NCI-H1105 treated with DMSO at 0.1 percent for 48 hours (cell line): ENCODE measurements at places on chromosomes 4 and X.

DNA sequence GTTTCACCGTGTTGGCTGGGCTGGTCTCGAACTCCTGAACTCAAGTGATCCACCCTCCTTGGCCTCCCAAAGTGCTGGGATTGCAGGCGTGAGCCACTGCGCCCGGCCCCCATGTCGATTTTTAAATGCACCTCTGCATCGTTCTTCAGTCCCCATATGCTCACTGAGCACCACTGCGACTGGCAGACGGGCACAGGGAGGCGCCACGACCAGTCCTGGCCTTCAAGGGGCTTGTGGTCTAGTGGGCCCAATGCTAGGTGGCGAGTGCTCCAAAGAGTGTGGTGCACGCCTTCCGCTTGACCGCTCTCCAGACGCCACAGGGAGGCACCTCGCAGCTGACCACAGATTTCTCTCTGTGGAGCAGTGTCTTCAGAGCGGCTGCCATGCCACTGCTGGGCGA, 11.7 kb upstream of the MSANTD1 start:
- DNase-seq: no peak

GRCh38 chrX:40476958-40477357, 103.8 kb upstream of the ATP6AP2 start:
- DNase-seq: no peak

DNA sequence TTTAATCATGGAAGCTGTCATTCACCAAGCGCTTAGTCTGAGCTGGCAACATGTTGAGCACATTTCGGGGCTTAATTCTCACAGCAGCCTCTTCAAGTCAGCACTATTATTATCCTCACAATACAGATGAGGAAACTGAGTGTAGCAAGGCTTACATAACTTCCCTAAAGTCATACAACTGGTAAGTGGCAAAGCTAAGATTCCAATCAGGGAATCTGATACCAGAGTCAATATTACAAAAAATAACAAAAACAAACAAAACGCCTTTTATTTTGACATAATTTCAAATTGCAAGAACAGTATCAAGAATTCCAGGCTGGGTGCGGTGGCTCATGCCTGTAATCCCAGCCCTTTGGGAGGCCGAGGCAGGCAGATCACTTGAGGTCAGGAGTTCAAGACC, 120.4 kb upstream of the DUSP21 start:
- DNase-seq: no peak

DNA sequence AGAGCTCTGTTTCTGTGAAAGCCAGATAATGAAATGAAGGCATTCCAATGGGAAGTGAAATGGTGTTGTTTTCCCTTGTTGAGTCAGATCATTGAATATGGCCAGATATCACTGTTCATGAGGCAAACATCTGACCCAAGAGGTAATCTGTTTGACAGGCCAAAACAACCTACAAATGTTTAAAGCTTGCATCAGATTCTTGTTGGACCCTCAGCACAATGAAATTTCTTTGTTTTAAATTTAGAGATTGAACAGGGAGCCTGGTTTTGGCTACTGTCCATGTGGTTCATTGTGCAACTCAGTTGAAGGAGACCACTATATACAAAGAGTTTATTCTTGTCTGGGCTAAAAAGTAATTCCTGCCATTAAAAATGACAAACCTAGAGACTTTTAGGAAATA, 159.1 kb downstream of the AFF2 start:
- DNase-seq: no peak

DNA sequence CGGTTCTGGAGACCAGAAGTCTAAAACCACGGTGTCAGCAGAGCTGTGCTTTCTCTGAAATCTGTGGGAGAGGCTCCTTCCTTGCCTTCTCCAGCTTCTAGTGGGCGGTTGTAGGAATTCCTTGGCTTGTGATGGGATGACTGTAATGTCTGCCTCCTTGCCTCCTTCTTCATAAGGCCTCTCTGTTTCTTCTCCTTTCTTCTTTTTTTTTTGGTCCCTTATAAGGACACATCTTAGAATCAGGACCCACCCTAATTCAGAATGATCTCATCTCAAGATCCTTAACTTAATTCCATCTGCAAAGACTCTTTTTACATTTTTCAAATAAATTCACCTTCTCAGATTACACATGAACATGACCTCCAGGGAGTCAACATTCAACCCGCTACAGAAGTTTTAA, 186.9 kb downstream of the STK32B start:
- DNase-seq: no peak

GRCh38 chrX:120790552-120790951, 85.1 kb downstream of the CT47B1 start:
- no peak for DNase-seq

GRCh38 chr4:157739242-157739641, 433.6 kb downstream of the GASK1B start:
- no peak for DNase-seq

DNA sequence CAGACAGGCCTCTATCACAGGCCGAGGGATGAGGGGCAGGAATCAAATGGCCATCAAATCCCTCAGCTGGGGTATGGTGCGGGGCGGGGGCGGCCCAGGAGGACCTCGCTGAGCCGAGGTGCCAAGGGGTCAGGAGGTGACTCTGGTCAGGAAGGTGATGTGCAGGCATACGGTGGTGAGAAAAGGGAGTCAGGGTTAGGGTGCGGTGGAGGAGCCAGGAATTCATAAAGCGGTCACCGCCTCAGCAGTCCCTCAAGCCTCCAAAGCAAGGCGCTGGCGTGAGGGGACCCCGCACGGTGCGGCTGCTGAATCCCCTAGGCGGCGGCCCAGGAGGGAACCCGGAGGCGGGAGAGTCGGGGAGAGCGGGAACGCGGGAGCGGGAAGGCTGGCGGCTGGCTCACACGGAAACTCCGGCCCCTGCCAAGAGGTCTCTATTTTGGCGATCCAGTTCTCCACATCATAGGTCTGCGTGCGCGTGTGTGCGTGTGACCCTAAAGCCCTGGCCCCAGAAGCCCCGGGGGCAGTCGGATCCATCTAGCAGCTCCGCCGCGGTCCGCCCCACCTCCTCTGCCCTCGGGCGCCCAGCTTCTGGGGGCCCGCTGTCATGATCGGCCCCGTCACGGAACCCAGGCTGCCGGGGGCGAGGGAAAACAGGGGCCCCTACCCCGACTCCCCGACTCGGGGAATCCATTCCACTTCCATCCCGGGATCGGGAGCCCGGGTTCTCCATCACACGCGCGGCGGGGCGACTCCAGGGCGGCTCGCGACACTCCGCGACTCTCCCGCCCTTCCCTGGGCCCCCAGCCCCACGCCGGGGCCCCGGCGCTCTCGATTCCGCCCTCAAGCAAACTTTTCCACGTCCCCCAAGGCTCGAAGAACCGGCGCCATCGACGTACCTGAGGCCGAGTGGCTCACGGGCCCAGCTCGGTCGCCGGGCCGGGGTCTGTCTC, 593 bp downstream of the ELF4 start:
- DNase-seq: peak; percentile 18

DNA sequence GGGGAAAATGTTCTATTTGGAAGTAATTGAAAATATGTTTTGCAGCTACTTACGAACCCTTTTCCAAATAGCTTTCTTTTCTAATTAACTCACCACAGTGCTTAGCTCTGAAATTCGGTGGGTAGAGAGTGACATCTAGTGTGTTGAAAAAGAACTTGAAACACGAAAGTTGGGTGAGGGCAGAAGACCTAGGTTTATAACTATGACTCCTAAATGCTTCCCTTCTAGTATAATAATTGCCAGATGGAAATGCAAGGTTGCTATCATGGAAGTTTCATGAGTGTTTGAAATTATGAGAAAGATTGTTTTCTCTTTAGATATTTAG, 77.3 kb upstream of the NOCT start:
- DNase-seq: peak; percentile 65

- DNase-seq: no peak
These were observed 27.3 kb upstream of the SCOC start for GRCh38 chr4:140346136-140346535.

- peak; percentile 40 for DNase-seq
These were observed 42.7 kb upstream of the RASSF6 start for GRCh38 chr4:73662709-73663546.

GRCh38 chr4:153217440-153217839, 13.2 kb downstream of the TRIM2 start:
- DNase-seq: no peak

GRCh38 chr4:85448906-85449890, 25.8 kb upstream of the ARHGAP24 start:
- no peak for DNase-seq

- DNase-seq: no peak
These were observed 9.0 kb upstream of the SLC26A1 start for GRCh38 chr4:1002131-1002630.

DNA sequence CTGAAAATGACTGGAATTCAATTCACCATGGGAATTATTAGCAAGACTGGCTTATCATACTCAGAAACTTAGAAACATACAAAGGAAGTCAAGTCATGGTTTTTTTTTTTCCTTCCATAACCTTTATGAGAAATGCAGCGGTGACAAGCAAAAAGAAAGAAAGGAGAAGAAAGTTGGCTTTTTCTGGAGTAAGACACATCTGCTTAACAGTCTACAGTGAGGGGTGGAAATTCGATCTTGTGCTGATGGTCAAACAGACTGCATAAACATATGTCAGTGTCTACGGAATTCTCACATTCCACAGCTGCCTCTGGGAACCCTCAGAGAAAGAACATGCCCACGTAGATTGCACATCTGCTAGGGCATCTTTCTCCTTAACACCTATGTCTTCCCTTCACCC, 54.6 kb downstream of the PROM1 start:
- no peak for DNase-seq

DNA sequence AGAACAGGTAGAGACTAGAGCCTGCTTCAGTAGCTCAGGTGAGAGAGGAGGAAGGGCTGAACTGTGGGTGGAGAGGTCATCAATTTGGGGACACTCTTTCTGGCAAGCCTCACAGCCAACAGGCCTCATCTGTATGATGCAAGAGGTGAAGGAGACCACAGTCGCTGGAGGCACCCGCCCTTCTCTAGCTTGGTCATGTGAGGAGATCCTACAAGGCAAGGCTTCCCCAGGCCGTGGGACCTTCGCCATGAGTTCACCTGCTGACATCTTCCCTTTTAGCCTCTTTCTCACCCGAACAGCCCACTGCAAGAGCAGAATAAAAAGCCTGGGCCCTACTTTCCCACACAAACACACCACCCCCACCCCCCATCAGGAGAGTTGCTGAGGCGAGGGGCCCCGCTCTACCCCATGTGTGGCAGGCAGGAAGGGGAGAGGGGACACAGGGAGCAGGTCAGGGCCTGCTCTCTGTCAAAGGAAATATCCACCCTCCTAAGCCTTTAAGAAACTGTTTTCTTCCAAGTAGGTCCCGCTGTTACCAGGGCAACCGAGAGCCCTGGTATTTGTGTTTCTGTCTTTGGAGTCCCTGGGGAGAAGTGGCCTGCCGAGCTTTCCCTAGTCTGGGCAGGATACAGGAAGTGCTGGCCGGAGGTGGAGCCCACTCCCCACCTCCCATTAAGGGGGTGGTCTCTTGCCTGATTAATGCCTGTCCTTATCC, 8.1 kb downstream of the RTL5 start:
- no peak for DNase-seq

DNA sequence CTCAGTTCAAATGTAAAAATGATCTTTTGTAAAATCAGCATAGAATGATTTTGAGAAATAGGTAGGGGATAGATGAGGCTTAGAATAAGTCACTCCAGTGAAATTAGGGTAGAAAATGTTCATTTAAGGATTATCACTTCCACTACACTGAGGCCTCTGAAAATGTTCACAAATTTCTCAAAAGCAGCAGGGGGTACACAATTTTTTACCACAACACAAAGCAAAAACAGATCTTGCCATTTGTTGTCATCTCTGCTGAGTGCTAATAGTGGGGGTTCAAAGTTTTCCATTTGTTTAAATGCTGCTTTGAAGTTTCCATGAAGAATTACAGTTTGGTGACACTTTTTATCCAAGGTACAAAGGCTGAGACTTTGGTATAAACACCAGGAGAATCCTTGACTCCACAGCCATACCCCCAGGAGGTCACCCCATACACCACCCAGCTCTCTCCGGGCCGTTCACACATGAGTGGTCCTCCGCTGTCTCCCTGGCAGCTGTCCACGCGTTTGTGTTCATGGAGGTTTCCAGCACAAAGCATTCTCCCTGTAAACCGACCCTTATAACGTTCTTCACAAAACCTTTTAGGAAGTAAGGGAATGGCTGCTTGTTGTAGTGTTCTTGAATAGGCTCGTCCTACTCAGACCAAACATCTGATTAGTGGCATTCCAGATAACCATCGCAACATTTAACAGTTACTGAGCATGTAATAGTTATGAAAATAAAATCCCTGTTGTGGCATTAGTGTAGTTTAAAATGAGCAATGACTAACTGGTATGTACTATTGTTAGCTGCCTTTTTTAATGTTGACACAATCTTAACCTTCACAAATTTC, 71.0 kb downstream of the PRSS12 start:
- no peak for DNase-seq

DNA sequence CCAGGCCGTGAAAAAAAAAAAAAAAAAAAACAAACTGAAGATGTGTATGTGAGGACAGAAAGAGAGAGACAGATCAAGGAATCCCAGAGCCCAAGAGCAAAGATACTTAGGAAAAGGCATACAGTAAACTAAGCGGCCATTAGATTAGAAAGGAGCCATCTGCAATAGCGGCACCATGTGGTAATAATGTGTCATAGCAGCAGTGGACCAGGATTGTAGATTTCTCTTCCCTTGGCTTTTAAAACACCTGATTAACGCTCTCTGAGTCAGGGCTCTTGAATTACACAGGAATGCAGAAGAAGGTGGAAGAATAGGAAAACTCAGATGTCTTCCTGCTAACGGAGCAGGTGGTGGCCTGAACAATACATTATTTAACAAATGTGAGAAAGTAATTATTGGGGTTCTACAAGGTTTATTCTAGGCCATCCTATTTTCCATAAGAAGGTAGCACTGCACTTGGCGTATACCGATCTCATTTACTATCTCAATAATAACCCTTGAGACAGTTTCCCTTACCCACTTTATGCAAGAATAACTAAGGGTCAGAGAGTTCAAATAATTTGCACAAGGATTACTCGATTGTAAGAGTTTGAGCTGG, 182.7 kb downstream of the KCNIP4 start:
- DNase-seq: peak; percentile 57

DNA sequence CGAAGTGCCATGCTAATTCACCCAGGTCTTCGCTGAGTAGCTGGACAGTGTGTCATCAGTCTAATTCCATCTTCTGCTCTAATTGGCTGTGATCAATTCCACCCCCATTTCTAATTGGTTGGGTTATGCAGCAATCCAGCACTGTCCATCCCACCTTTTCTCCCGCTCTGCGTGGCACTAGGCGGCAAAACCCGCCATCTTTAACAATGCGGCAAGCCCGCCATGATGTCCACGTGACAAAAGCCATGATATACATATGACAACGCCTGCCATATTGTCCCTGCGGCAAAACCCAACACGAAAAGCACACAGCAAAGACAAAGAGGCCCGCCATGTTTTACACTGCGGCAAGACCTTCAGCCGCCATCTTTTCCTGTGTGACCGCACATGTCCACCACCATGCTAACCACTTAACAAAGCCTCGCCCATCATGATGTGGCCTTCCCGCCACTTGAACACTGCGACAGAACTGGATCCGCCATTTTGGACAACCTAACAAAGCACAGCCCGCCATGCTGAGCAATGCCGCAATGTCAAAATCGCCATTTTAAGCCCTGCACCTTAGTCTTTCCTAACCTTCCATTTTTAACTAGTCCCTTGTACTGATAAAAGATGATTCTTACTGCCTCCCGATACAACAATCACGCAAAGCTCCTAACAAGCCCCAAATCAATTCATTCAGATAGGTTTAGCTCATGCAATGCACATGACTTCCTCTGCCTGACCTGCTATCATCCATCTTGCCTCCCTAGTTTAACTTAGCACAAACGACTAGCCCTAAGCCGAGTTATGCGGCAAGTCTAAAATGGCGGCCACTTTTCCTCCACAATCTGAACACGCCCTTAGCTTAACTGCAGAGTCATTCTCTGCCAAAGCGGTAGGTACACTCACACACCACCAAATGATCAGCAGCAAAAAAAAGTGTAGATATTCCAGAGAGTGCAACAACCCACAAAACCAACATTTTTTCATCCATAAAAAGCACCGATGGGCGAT, 288.3 kb downstream of the CHIC1 start:
- no peak for DNase-seq
